ENCODE measurements at places on chromosomes 1 and 21.

GRCh38 chr1:50980505-50980904 lies 10.5 kb downstream of the CDKN2C start:
- no peak for DNase-seq

GRCh38 chr1:186627019-186627418 lies 53.2 kb downstream of the PTGS2 start:
- DNase-seq = no peak

GRCh38 chr1:78586572-78586971 lies 33.7 kb upstream of the IFI44L start:
- DNase-seq = no peak

DNA sequence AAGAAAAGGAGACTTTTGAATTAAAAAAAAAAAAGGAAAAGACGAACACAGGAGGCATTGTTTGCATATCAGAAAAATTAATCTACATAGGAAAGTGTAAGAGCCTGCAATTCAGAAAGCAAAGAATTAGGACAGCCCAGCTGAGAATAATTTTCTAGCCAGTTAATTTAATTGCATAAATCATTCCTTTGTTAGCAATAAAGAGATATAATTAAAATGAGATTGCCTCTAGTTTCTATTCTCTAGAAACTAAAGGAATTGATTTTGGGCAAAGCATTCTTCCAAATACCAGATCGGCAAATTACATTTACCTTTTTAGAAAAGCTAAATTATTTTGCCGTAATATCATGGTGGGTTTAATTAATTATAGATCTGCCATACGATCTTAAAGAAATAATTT lies 46.0 kb downstream of the NUF2 start:
- DNase-seq = no peak

DNA sequence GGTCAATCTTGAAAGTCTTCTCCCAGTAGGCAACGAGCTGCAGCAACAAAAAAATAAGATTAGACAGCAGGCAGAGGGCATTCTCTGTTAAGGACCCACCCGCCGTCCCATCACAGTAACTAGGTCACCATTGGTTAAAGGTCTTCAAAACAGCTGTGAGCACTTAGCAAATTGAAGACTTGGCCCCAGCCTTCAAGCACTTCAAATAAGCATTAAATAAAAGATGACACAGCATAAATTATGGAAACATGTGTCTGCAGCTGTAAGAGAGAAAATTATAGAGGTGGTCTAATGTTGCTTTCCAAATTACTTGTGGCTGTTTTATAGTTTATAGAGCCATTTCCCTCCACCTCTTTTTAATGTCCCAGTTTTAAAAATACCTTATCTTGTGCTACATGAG lies 61.2 kb downstream of the VANGL1 start:
- DNase-seq = no peak

Data from activated CD4-positive, alpha-beta T cell treated with anti-CD3 and anti-CD28 coated beads for 36 hours (primary cell).